GM18507 (cell line): ENCODE measurements at places on chromosomes 3 and 15.

DNA sequence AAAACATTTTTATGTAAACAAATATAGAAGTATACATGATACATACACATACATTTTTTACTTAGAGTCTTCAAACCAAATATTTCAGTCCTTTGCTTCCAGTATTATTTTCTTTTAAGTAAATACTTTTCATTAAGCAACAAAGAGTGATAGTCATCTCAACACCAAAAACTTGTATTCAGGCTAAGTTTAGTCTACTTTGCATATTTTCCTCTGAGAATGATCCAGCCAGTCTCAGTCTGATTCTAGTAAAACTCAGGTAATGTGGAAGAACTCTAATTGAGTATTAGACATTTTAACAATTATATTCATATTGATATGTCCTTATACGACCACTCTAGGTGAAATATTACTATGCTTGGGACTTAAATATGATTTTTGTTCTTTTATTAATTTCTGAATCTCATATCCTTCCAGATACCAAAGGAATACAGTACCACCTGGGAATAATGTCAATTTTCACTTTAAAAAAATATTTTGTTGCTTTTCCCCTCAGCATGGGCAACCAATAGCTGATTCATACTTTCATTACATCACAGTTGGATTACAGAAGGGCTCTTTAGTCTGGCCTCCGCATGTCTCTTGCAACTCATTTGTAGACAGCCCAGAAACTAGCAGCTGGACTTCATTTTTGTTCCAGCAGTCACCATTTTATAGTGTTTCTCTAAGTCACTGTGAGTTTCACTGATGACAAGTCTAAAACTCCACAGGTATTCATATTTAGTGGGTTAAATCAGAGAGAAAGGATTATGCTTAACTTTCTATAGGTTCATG, 390.4 kb downstream of the ZBTB20 start:
- no peak for DNase-seq

DNA sequence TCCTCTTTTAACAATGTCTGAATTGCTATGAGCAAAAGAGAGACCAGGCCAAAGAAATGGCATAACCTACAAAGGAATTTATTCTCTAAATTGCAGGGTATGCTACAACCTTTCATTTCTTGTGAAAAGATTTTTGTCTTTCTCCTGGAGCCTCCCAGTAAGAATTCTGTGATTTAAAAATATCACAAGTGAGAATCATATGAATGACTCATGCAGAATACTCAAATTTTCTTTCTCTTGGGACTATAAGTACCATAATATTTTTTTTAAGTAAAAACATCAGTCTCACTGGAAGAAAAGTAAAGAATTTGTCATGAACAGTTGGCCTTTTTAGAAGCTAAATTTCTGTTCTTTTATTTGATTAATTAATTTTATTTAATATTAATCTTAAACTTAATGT, 26.3 kb downstream of the SYNPR start:
- DNase-seq: no peak

DNA sequence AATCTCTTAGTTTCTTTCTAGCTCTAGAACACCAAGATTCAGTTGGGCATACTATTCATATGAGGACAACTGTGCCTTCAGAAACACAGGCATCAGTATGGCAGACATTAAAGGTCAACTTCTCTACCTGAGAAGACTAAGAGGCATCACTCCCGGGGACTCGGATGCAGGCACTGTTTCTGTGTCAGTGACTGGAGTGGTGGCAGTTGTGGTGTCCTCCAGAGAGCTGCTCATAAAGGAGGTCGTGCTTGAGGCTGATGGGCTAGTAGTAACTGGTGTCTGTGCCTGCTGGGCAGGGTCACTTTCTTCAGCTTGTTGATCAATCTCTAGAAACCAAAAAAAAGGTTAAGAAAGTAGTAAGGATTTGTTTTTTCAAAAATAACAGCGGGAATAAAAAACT, 75.2 kb downstream of the FBXL22 start:
- DNase-seq: no peak

DNA sequence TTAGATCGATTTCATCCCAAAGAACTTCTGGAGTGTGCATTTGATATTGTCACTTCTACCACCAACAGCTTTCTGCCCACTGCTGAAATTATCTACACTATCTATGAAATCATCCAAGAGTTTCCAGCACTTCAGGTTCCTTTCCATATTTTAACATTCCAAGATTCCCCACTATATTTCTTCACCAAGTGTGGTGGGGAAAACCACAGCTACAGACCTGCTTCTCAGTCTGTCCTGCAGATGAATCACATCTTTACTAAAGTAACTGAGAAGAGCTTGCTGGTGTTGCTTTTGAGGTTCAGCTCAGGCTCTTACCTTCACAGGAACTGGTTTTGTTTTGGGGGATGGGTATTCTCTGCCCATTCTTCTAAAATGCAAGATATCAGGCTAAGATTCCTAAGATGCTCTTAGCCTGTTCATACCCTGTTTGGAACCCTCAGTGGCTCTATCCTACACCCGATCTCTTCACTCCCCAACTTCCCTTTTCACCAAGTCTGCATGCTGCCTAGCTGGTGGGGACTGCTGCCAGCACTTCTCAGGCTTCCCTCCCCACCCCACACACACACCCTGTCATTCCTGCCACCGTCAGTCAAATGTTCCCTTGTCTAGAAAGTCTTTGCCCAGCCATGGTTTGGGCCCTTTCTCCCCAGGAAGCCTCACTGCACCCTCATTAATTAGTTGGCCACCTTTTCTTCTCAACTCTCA, 30.8 kb downstream of the SRP14 start:
- no peak for DNase-seq

- no peak for DNase-seq
Measured at GRCh38 chr15:35850284-35850683, 304.3 kb upstream of the DPH6 start.

- no peak for DNase-seq
Measured at GRCh38 chr15:99016680-99017321, 9.2 kb upstream of the PGPEP1L start.

DNA sequence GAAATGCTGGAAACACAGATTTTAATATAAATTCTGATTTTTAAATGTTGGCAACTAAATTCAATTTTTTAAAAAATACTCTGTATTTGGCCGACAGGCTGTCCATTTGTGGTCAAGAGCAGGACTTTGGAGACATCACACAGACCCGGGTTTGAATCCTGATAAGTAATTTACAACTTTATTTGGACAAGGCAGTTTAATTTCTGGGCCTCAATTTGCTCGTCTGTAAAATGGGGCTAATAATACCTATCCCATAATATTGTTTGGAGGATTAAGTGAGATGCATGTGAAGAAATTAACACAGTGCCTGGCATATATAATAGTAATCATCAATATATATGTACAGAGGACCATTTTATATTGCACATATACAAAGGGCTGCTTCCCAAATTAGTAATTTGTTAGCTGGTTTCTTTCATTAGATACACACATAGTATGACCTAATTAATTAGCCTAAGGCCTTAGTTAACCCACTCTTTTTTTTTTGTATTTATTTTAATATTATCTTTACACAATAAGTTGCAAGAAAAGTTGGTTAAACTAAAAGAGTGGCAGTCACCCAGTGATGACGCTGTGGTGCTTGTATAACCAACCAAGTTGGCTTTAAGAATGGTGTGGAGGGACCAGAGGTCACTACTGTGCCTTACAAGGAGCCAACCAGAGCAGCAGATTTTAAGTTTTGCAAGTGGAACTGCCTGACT, 665 bp downstream of the PIGB start:
- peak; percentile 15 for DNase-seq

DNA sequence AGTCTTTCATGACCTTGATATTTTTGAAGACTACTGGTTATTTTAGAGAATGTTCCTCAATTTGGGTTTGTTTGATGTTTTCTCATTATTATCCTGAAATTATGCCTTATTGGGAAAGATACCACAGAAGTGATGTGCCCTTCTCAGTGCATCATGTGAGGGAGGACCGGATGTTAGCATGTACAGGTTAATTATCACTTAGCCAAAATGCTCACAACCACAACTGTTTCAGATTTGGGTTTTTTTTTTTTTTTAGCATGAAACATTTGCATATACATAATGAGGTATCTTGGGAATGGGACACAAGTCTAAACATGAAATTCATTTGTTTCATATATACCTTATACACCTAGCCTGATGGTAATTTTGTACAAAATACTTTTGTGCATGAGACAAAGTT, 59.8 kb downstream of the PIK3R4 start:
- DNase-seq: no peak

GRCh38 chr3:146783446-146783845, 178.3 kb upstream of the PLSCR5 start:
- no peak for DNase-seq

DNA sequence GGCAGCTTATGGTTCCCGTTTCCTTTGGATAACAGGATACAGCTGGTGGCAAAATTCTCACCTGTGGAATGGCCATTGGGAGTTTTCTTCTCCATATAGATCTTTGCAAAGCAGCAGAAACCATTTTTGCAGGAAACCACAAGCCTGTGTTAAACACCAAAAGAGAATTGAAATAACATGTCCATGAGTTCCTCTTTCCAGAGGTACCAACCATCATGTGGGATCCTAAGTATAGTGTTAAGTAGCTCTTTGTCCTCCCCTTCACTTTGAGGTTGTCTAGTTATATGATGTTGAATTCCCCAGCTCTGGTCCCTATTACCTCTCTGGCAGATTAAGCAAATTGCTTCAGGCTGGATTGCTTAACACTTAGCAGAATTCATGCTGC, 94.9 kb downstream of the AKAP13 start:
- DNase-seq: no peak

DNA sequence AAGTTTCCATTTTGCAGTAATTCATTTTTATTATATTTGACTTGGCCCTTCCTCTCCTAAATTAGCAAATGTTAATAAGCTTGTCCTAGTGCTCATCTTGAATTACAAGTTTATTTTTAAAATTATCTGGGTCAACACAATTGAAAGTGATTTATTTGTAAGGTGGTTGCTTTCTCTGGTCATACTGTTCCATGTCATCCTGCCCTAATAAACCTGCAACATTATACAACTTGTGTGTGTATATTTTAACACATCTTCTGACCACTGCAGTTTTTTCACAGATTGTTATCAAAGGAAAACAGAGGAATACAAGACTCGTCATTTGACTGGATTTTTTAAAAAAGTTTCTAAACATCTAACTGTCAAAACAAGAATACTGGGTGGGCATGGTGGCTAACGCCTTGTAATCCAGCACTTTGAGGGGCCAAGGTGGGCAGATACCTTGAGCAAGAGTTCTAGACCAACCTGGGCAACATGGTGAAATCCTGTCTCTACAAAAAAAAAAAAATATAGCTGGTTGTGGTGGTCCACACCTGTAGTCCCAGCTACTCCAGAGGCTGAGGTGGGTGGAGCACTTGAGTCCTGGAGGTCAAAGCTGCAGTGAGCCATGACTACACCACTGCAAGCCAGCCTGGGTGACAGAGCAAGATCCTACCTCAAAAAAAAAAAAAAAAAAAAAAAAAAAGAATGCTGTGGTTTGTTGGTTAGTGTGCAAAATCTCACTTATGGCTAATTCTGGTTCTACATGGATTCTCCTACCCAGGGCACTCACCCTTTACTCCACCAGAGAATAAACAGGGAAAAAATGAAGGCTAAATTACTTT, 5.0 kb upstream of the LRRFIP2 start:
- no peak for DNase-seq

GRCh38 chr3:13110678-13111116, 37.5 kb upstream of the IQSEC1 start:
- DNase-seq: peak; percentile 35

- no peak for DNase-seq
Measured at GRCh38 chr15:51907136-51907862, 64.3 kb downstream of the LEO1 start.

DNA sequence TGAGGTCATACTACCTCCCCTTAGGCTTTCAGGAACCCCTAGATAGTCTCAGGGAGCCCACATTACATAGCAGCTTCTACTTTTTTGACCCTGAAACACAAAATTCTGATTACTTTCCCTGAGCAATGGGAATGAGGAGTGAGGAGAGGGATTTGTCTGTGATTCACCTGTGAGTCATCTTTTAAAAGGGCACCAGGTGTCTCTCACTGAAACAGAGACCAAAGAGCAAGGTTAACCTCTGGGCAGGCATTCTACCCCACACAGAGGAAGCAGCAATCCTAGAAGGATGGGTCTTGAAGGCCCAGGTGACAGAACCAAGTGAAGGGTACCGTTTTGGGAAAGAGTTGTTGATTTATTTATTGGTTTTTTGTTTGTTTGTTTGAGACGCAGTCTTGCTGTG, 31.1 kb upstream of the UBE2E2 start:
- no peak for DNase-seq

DNA sequence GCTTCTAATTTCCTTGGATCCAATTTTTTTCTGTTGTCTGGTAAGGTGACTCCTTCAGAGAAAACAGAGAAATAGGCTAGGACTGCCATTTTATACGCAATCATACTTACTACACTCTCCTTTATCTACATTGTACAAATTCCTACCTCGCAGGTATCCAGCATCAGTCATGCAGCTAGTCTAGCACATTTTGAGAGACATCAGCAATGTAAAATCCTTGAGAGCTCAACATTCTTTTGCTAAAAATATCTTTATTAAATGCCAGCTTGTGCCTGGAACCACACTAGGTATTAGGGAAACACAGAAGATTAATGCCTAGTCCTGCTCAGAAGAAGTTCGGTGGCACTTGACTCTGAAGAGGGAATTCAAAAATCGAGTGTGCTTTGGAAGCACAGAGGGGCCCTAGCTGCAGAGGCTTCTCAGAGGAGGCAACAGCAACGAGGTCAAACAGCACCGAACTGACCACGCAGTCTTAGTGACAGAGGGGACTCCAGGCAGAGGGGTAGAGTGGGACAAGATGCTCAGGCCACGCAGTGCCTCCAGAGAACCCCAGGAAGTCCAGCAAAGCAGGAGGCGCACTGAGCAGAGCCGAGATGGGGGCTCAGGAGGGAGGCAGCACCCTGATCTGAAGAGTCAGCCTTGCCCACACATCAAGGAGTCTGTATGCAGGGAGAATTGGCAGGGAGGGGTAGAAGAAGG, 3.5 kb downstream of the FAM174B start:
- no peak for DNase-seq

DNA sequence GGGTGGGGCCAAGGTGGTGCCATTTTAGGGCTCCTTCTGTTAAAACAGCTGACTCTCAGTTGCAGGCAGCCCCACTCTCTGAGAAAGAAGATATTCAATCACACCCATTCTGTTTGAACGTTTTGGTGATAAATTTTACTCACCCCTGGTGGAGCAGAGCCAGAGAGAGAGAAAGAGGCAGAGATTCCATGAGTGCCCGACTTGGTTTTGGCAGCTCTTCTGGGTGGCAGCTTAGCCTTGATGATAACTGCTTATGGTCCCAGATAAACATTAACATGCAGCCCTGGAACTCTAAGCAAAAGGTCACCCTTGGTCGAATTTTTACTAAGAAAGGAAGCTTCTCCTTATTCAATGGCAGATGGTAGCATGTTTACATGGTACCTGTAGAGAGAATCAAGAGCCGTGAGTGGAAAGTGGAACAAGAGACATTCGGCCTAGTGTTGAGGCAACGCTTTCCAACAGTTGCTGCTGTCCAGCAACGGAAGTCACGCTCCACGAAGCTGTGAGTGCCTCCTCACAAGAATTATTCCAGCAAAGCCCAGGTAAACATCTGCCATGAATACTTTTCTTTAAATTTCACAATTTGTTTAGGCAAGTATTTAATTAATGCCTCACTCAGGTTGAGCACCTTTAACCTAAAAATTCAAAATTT, 530.6 kb upstream of the ROBO2 start:
- DNase-seq: no peak

GRCh38 chr3:155595371-155595770, 149.5 kb downstream of the PLCH1 start:
- DNase-seq: no peak

- no peak for DNase-seq
Measured at GRCh38 chr15:47964229-47964628, 156.6 kb upstream of the SLC24A5 start.

GRCh38 chr15:73928241-73928579, 1.9 kb downstream of the LOXL1 start:
- DNase-seq: no peak
